ENCODE measurements at places on chromosomes 3 and 15.

- no peak for DNase-seq
Observed at GRCh38 chr3:74387111-74387735, 227.2 kb downstream of the CNTN3 start.

DNA sequence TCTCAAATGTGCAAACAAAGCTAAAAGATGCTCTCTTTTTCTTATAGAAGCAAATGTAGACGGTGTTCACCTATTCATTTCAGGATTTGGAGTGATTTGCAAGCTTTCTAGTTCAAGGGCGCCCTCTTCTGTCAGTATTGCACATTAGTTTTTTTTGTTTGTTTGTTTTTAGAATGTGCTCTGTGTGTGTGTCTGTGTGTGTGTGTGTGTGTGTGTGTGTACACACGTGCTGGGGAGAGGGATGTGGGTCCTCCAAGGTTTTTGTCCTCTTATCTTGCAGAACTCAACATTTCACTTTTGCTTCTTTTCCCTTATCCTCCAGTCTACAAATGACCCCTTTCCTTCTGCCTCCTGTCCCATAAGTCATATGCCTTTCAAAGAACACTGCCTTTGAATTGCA, 23.5 kb downstream of the DNAH1 start:
- DNase-seq = no peak

- peak; percentile 76 for DNase-seq
Observed at GRCh38 chr3:194141415-194142155, 5.6 kb downstream of the HES1 start.

GRCh38 chr3:23314981-23315762, 112.0 kb downstream of the UBE2E2 start:
- DNase-seq = no peak

DNA sequence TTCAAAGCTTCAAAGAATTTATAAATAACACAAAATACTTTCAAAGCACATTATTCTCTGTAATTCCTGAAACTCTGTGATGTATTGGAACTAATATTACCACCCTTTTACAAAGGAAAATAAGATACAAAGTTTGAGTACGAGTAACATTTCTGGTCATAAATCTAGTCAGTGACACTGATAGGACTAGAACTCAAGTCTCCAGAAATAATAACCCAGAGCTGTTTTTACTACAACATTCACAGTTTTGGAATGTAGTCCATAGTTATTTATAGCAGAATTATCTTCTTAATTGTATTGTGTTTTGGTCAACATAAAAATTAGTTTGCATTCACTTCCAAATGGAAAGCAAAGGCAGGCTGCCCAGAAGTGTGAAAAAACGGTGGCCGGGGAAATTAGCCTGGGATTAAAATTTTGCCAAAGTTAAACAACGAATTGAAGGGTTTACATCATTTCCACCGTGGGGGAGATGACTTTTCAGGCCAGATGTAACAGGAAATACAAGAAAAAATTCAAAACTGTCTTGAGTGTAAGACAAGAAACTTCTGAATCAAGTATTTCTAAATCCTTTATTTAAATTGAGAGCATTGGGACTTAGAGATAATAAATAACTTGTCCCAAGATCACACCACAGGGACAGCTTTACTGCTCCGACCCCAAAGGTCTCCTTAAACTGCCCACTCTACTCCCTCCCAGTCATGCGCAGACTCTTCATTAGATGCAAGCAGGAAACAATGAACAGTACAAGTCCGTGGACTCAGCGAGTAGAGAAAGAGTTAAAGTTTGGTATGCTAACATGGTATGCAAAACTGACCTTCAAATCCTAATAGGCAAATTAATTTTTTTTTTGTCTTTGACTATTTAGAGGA, 74.3 kb upstream of the VGLL4 start:
- no peak for DNase-seq

DNA sequence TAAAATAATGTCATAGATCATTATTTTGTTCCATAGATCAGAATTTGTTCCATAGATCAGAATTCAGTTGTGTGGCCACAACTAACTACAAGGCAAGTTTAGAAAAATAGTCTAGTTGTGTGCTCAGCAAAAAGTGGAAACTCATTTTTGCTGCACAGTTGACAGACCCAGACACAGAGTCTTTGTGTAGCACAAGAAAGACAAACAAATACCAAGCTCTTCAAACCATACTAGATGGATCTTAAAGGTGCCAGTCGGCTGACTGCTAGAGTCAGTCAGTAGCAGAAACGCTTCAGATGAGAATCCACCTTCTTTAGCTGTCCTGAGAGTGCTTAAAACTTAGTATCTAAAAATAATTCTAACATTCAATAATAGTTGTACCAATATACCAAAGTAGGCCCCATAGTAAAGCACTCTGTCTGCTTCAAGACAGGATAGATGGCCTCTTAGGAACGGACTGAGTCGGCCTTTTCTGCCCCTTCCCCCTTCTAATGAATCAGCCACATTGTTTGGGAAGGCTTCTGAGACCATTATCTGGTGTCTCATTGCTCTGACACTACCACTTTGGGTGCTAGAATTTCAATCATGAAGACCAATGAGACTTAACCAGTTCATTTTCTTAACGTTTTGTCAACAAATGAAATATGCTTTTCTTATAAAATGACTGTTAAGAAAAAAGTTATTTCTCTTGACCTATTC, 27.7 kb upstream of the SLC4A7 start:
- DNase-seq = no peak

GRCh38 chr3:49493901-49494300, 23.8 kb downstream of the DAG1 start:
- DNase-seq = no peak

- no peak for DNase-seq
Observed at GRCh38 chr3:185511711-185512110, 12.9 kb upstream of the TMEM41A start.

- no peak for DNase-seq
Observed at GRCh38 chr3:78221796-78222195, 1181.9 kb downstream of the ROBO2 start.

- DNase-seq = no peak
Observed at GRCh38 chr15:84859144-84859543, 25.3 kb upstream of the SLC28A1 start.

DNA sequence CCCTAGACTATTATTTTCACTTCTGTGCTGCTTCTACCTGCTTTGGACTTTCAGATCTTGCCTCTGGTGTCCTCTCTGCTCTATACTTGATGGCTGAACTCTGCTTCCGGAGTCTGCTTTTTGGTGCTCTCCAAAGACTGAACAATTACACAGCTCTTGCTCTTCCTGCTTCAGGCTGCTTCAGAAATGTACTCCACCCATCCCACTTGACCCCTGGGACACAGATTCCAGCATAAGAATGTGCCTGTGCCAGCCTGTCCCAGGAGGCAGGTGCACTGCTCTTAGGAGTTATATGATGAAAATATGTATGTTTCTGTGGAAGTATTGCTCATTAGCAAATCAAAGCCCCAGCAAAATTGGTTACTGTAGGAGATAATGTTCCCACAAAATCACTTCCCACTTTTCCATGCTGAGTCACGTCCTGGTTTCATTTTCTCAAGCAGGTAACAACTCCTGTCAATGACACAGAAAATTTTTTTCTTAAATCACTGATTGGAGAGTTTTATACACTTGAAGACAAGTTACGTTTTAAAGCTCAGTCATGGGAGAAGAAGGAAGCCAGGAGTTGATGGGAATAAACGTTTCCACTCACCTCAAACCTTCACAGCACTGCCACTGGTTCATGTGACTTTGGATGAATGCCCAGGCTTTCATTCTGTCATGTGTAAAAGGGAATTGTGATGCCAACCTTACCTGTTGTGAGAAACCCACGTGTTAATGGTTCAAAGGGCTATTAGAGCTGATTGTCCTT, 239.4 kb upstream of the ZPLD1 start:
- DNase-seq = no peak

DNA sequence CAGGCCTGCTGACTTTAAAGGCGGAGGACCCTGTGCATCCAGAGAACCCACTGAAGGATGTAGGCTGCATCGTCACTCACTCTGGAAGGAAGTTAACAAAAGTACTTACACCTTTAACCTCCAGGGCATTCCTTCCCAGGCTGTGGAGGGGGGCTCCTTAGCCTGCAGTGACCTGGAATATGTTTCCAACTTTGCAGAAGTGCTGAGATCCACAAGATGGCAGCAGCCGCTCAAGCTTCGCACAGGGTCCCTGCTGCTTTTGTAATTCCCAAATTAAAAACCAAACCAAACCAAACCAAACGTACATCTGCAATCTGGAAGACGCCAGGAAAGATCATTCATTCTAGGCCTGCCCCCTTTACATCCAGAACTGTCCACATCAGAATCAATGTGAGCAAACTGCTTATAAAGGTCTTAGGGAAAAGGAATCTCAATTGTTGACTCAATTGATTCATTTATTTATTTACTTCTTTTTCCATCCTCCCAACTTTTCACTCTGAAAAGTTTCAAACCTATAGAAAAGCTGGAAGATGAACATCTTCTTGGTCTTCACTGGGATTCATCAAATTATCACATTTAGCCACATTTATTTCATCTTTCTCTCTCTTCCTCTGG, 70.5 kb upstream of the KLHL25 start:
- DNase-seq = no peak

DNA sequence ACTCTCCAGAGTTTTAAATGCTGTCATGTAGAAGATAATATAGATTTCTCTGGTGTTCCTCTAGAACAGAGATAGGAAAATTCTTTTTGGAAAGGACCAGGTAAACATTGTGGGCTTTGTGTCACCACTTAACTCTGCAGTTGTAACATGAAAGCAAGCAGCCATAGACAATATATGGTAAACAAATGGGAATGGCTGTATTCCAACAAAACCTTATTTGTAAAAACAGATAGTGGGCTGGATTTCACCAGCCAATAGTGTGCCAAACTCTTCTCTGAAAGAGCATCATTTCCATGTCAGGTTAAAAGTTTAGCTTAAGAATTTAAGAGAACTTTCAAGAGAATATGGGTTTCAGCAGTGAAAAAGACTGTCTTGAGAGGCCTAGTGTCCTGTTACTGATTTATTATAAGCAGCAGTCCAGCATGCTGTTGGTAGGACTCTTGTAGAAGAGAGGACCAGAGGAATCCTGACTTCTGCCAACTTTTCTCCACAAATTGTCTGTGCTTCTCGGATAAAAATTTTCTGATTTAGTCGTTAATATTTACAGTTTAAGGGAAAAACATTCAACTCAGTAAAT, 107.7 kb downstream of the TCF12 start:
- no peak for DNase-seq

DNA sequence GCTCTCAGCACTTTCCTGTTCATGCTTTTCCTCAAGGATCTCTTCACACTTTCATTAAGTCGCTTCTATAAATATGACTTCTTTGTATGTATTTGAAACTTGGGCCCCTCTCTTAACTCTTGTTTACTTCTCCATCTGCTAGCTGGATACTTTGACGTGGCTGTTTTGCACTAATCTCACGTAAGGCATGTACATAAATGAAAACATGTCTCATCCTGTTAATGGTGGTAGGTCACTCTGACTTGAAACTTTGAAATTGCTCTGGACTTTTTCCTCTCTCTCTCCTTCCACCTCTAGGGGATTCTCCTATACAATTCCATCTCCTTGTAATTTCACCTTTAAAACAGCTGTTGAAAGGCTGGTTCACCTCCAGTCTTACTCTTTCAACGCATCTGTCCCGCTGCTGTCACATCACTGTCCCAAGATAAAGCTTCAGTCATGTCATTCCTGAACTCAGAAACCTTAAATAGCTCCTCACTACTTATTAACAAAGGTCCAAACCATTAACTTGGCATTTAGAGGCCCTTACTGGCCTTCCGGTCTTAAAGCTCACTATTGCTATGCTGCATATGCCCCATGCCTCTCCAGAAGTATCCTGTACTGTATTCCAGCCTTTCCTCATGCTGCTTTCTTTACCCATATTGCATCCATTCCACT, 1.2 kb downstream of the BLOC1S6 start:
- DNase-seq = no peak

GRCh38 chr3:37054370-37054769, 61.1 kb downstream of the MLH1 start:
- no peak for DNase-seq

- DNase-seq = no peak
Observed at GRCh38 chr3:7876741-7877297, 624.8 kb upstream of the LMCD1 start.

DNA sequence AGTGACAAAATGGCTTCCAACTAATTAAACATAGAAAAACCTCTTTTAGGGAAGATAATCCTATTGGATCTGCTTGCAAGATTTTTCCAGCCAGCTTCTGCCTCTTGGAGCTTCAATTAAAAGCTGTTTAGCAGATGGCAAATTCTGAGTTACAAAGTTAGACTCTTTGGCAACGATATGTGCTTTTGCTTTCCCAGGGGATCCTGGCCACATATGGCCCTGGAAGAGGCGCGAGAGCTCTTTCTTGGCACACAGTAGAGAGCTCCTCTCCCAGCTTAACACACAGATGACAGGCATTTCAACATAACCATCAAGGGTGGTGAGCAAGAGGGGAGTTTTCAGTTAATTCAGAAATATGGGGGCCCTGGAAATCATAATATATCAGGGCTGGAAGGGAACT, 41.6 kb upstream of the GALNT15 start:
- DNase-seq = no peak

GRCh38 chr15:70095408-70096214, 2.1 kb downstream of the TLE3 start:
- no peak for DNase-seq

- no peak for DNase-seq
Observed at GRCh38 chr3:52176951-52177700, 20.8 kb upstream of the ALAS1 start.

DNA sequence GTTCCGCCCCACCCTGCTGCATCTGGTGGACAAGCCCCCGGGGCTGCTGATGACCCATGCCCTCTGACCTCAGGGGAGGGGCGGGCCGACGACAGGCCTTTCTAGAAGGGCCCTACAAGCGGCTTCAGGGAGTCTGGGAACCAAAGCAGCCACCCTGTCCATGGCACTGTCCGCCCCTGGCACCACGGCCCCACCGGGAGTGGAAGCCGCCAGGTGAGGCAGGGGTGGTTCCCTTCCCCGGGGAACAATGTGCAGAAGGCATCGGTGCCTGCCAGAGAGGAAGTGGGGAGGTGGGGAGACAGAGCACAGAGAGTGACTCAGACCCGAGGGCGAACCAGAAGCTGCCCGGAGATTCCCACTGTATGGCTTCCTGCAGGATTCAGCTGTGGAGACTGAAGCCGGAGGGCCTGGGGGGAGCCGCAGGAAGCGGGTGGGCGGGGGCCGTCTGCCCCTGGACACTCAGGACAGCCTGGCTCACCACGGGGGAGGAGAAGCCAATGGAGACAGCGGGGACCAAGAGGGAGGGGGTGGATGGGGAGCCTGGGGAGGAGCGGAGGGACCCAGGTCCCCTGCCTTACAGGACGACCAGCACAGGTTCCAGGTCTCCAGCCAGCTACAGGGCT, 134.0 kb downstream of the TPRA1 start:
- DNase-seq = no peak

- no peak for DNase-seq
Observed at GRCh38 chr3:157166561-157166960, 6.6 kb upstream of the CCNL1 start.

DNA sequence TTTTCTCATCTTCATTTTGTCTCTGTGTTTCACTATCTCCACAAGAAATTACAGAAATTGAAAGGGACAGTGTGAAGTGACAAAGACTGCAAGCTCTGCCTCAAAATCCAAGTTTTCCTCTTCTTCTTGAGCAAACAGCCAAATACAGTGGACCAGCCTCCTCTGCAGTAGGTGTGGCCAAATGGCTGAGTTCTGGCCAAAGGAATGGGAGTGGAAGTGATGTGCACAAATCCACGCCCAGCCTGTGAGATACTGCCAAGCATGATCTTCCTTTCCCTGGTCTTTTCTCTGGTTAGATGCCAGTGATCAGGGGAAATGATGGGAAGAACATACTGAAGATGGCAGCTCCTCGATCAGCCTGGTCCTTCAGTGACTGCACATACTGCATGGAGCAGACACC, 111.0 kb upstream of the CPNE4 start:
- DNase-seq = no peak
